GM03348 (cell line): ENCODE measurements at places on chromosomes 4 and X.

DNA sequence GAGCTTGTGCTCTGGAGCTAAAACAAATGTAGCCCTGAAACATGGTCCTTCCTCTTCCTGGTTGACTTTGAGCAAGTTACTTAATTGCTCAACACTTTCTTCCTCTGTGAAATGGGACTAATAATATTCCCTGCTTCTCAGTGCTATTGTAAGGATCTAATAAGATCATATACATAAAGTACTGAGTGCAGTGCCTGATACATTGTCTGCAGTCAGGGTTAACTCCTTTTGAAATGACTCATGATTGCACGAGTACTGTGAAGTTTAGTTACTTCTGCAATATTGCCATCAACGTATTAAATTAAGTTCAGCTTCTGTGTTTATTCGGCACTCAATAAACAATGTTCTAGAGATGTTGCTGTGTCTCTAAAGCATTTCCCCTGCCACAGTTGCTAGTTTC, 91.8 kb upstream of the HPRT1 start:
- DNase-seq, result no peak

DNA sequence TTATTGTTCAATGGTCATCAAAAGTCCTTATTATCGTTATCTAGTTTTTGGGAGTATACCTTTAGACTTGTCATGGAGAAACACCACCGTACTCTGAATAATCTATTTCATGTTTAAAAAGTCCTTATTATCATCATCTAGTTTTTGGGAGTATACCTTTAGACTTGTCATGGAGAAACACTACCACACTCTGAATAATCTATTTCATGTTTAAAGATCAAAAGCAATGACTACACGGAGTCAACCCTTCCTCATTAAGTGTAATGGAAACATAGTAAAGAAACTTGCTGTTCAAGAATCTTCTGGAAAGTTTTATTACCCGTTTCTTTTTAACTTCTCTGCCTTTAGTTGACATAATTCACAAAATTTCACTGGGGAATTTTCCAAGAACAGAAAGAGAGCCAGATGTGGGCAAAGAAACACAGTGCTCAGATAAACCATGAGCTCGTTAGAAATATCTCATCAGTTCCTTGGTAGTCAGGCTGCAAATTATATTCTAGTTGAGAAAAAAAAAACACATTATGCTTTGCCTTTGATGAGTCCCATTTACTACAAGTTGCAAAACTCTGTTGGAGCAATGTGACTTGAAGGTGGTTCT, 158.8 kb downstream of the AFAP1 start:
- DNase-seq, result no peak

GRCh38 chr4:167964766-167965373, 127.5 kb upstream of the ANXA10 start:
- no peak for DNase-seq

DNA sequence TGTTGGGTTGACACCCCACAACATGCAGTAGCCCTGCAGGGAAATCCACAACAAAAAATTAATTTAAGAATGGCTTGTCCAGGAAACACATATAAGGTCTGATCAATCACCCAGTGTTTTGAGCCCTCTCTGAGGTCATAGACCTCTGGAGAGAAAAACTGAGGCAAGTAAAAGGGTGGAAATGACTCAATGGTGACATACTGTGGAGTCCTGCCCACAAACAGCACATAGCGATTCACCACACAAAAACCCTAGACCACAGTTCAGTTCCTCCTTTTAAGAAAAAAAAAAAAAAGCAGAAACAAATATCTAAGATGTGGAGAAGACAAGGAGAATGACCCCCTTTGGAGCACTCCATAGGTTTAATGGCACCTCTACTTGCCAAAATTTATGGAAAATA, 2691.0 kb downstream of the PCDH7 start:
- no peak for DNase-seq

- no peak for DNase-seq
Observed at GRCh38 chr4:181293014-181293413, 950.2 kb upstream of the TENM3 start.

GRCh38 chr4:165382640-165383039, 3.8 kb downstream of the CPE start:
- no peak for DNase-seq

GRCh38 chr4:185219551-185220344, 10.3 kb downstream of the SNX25 start:
- DNase-seq, result peak; percentile 44

DNA sequence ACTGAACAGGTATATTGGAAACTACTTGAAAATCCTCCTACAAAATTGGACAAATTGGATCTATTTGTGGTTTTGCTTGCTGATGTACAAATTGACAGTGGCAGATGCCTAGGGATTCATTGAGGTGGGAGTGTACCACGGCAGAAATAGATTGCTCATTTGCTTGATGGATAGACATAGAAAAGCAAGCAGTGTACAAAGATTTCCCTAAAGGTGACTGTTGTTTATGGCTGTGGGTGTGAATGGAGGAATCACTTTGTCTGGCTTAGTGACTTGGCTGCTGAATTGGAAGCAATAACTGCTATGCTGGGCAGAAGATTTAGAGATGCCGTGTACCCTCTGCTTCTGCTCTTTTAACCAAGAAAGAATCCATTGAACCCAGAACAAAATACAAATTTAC, 191.0 kb upstream of the GRID2 start:
- no peak for DNase-seq
